ENCODE measurements at places on chromosomes 2 and 18.

DNA sequence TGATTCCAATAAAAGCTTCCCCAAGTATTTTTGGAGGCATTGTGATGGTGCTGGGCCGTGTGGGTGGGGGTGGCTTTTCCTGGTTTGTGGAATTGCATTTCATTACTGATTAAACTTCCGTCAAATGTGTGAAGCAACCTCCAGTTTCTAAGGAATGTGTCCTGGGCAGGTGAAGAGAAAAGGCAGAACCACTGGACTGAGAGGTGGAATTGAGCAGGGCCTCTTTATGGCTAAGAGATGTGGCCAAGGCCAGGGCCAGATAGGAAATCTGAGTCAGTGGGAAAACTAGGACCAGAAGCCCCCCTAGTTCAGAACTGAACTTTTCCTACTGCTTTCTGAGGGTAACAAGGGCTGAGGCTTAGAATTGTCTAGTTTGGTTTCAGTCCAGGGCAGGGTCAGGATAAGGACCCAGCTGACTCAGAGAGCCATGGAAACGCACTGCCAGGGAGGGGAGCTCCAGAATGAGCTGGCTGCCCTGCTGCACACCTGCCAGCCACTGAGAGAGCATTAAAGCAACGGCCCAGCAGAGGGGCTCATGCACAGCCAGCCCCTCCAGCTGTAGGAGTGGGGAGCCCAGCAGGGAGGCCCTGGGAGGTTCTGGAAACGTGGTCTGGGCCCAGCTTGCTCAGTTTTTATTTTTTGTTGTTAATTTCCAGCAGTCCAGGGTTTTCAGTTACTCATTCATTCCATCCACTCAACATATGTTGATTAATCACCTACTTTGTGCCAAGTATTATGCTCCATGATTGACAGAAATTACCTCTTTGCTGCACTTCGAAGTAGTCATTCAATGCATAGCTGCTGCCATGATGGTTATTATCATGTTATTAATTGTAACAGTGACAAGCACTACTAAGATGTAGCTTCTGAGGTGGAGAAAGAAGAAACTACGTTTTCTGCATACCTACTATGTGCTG, 156.1 kb downstream of the MSH2 start:
- no peak for DNase-seq

DNA sequence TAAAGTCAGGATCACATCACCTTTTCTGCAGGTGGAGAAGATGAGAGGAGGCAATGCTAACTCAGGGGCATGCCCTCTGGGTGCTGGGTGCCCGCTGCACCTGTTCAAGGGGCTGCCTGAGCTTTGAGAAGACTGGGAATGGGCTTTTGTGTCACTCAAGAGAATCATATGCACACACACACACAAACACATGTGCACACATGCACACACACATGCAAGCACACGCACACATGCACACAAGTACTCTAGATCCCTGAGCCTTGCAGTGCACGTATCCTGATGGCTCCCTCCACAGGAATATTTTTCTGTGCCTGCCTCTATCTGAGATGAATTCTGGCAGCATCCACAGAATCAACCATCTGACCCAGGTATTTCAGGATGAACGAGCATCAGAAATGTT, 110.0 kb upstream of the TEX51 start:
- no peak for DNase-seq

DNA sequence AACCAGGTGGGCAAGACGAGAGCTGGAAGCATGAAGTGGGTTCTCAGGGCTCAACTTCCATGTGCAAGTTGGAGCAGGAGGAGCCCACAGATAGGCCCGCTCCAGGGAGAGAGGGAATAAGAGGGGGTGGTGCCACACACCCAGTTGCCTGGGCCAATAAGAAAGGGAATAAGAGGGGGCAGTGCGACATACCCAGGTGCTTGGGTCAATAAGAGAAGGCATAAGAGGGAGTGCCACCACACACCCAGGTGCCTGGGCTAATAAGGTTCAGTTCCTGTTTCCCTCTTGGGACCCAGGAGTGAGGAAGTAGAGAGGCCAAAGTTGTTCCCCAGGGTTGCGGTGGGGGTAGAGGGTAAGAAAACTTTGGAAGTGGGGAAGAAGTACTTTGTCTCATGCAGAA, 127.5 kb downstream of the LAMA3 start:
- no peak for DNase-seq

DNA sequence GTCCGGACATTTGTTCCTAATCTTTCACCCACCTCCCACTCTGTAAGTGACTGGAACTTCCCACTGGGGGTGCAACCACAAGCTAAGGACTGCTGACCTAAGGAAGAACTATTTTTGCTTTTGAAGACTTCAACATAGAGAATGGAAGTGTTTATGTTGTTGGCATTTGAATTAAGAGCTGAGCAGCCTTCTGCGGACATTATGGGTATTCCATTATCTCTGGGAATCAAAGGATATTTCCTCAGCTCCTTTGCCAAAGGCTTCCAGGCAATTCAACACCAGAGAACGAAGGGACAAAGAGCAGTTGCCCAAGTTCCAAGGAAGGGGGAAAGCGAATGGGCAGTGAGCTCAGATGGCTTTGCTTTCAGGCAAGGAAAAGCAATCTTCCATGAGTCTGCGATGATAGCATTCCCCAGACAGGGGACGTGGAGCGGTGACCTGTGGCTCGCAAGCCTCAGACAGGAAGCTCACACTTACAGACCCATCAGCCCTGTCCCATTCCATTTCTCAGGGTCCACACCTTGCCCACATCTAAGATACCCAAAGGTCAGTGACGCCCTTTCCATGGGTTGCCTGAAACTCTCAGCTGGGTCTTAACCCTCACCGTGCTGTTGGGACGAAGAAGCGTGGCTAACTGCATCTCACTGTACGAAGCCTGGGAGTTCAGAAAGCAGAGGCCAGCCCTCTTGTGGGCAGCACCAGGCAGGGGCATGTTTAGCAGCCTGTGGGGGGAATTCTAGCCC, 116.8 kb downstream of the COPS8 start:
- DNase-seq = no peak

Measured in CD4-positive, alpha-beta T cell treated with Interleukin-15 for 4 hours (primary cell).